ENCODE measurements at places on chromosomes 3 and 15.

- peak; percentile 80 for DNase-seq
Measured at GRCh38 chr3:176663837-176664831, 533.1 kb downstream of the TBL1XR1 start.

- peak; percentile 31 for DNase-seq
Measured at GRCh38 chr15:77335298-77335697, 84.6 kb downstream of the PEAK1 start.

DNA sequence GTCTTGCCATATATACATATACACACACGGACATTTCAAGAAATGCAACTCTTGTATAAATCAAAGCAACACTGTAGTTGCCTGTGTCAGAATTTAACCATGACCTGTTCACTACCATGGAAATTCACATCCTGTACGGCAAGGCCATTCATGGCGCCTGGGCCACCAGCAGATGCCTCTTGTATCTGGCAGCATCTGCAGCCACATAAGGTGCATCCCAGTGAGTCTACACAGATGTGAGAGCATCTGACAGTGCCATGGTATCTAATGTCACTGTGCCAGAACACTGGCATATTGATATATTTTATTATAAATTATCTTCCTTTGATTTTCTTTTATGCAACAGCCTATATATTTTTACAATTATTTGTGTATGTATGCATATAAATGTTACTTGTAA lies 25.1 kb downstream of the PDZRN3 start:
- no peak for DNase-seq

GRCh38 chr3:32310336-32310735 lies 71.9 kb downstream of the CMTM8 start:
- no peak for DNase-seq

DNA sequence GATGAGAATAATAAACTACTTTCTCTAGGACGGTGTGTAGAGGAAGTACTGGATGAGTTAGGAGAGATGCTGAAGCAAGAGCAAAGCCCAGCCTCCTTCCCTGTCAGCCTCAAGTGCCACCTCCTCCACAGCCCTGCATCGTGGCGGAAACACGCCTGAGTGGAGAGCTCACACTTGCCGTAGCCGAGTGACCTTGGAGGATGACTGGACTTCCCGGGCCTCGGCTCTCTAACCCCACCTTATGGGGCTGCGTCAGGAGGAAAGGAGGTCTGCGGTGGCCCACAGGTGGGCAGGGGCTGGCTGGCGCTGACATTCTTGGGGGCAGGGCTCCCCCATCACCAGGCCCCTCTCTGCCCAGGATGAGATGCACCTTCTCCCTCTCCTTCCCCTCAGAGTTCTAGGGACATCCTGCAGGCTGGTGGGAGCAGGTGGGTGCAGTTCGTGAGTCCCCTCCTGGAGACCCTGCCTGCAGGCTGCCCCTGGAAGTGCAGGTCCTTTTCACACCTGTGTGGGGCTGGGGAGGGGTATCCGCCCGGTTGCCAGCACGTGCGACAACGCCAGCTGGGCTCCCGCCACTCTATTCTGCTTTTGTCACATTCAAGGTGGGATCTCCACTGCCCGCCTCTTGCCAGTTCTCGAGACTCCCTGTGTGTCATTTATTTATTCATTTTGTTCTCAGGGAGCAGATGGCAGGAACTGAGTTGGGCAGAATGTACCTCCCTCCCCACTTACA lies 175.2 kb downstream of the MEGF11 start:
- no peak for DNase-seq

DNA sequence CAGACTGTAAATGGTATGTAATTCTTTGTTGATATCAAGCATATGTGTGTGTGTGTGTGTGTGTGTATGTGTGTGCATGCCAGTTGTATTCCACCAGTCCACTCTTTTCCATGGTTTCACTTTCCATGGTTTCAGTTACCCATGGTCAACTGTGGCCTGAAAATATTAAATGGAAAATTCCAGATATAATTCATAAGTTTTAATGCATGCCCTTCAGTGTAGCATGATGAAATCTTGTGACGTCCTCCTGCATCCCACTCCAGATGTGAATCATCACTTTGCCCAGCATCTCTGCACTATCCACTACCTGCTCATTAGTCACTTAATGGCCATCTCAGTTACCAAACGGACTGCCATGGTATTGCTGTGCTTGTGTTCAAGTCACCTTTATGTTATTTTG lies 215.9 kb downstream of the GBE1 start:
- no peak for DNase-seq

DNA sequence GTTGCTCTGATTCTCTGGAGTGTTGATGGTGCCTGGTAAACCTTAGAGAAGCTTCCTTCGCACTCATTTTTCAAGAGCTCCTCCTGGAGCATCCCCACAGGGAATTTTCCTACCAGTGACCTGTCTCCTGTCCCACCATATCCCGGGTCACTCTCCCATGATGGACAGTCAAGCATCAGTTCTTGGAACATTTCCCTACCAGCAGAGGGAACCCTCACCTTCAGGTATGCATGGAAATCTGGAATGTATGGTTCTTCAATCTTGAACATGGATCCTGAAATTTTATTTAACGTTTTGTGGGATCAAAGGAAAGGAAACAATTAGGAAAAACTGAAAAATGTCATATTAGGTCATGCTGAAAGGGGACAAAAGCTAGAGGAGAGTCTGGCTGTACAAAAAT lies 153.8 kb downstream of the SPATA16 start:
- peak; percentile 10 for DNase-seq

GRCh38 chr3:45516829-45517228 lies 77.7 kb upstream of the LIMD1 start:
- peak; percentile 33 for DNase-seq

GRCh38 chr3:9100513-9100894 lies 137.2 kb upstream of the RAD18 start:
- no peak for DNase-seq

- DNase-seq = no peak
Measured at GRCh38 chr3:174636451-174636850, 222.7 kb upstream of the NAALADL2 start.

DNA sequence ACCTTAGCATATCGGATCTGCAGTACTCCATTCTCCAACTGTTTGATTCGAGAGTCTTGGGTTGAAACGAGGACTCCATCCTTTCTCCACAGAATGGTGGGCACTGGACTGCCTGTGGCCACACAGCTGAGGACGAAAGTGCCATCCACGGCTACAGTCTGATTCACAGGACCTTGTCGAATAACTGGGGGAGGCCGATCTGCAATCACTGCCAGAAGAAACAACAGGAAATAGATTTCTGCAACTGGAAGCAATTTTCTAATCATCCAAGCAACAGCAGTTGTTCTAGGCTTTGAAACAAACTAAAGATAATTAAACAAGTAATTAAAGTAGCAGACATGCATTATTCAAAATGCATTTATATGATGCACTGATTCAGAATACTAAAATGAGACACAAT lies 1097.7 kb downstream of the ROBO1 start:
- no peak for DNase-seq

GRCh38 chr3:35487376-35487775 lies 151.9 kb upstream of the ARPP21 start:
- no peak for DNase-seq

DNA sequence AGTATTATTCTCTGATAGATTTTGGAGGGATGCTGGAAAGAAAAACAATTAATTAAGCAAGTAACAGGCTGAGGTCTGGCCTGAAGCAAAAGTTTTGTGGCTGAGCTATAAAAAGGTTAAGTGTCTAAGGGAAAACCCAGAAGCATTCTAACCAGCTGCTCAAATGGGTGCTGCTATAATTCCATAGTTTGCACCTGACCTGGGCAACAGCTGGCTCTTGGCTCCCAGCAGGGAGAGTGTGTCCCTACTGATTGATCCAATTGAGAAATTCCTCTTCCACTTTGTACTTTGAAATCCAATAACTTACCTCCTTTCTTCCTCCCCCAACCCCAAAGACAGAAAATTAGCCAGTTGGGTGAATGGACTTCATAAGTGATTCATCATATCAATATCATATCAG lies 27.7 kb upstream of the SMAD3 start:
- no peak for DNase-seq

GRCh38 chr3:187012609-187013051 lies 82.3 kb downstream of the ST6GAL1 start:
- DNase-seq = peak; percentile 95

DNA sequence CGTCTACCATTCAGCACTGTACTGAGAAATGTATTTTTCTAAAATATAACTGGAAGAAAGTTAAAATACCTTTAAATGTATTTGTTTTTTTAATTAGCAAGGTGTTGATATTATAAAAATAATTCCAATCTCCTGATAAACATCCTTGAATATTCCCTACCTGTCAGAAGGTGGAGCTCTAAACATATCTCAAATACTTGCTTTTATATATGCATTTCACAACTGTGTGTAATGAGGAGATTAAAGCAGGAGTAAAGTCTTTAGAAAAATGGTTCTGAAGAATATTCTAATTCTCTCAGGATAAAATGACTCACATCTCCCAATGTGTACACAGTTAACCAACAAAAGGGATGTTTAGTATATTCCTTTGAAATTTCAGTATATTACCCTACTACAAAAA lies 422.7 kb downstream of the PLCL2 start:
- no peak for DNase-seq

GRCh38 chr15:70048578-70049514 lies 48.9 kb downstream of the TLE3 start:
- DNase-seq = no peak

- DNase-seq = no peak
Measured at GRCh38 chr3:29236146-29236840, 44.6 kb upstream of the RBMS3 start.

- no peak for DNase-seq
Measured at GRCh38 chr15:65087873-65088642, 11.5 kb downstream of the KBTBD13 start.

- DNase-seq = no peak
Measured at GRCh38 chr15:89502867-89503595, 6.6 kb upstream of the RHCG start.

DNA sequence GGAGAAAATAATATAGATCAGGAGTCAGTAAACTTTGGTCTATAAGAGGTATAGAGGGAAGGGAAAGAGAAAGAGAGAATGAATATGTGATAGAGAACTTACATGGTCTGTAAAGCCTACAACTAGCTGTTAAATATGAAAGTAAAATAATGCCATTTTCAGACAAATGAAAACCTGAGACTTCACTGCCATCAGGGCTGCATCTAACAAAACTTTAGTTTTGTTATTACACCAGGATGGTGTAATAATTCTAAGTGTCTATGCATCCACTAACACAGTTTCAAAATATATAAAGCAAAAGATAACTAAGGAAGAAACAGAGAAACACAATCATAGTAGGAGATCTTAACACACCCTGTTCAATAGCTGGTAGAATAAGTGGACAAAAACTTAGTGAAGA lies 217.7 kb downstream of the KLF13 start:
- DNase-seq = no peak

GRCh38 chr3:12869035-12869621 lies 27.8 kb upstream of the RPL32 start:
- peak; percentile 18 for DNase-seq

DNA sequence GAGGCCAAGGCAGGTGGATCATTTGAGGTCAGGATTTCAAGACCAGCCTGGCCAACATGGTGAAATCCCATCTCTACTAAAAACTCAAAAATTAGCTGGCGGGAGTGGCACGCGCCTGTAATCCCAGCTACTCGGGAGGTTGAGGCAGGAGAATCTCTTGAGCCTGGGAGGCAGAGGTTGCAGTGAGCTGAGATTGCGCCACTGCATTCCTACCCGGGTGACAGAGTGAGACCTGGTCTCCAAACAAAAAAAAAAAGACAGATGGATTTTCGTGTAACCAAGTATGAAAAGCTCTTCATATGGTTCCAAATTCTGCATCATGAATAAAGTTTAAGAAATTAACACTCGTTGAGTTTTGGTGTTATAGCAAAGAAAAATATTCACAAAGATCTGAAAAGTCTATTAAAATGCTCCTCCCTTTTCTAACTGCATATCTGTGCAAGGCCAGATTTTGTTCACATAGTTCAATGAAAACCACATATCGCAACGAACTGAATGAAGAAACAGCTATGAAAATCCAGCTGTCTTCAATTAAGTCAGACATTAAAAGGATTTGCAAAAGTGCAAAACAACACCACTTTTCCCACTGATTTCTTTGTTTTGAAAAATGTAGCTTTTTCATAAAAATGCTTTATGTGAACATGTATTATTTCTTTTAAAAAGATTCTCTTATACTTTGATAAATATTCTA lies 23.8 kb upstream of the FBLN2 start:
- DNase-seq = no peak

DNA sequence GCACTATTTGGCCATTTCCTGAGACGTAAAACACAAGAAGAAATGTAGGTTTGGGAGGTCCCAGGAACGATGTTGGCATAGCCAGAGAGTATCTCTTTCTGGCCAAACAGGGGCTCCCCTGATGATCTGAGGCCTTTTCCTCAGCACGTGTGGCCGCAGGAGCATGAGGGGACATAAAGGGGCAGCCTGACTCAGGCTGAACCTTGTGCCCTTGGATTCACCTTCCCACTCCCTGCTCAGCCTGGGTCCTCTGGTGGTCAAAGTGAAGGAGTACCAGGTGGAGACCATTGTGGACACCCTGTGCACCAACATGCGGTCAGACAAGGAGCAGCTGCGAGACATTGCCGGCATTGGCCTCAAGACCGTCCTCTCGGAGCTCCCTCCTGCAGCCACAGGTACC lies 10.6 kb downstream of the CAND2 start:
- no peak for DNase-seq

GRCh38 chr15:75198560-75199356 lies 2.9 kb upstream of the C15orf39 start:
- DNase-seq = peak; percentile 30

DNA sequence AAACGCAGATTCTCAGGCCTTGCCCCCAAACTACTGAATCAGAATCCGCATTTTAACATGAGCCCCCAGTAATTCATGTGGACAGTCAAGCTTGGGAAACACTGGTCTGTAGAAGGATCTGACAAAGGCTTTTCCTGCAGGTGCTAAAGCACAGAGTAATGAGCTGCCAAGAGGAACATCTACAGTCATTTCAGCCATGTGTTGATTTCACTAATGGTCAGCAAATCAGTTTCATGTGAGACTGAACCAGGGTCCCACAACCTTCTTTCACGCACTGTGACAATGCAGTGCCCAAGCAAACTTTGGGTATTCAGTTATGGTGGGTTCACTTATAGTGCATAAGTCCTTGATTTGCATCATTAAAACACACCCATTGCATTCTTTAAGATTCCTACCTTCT lies 237.6 kb downstream of the TUSC7 start:
- no peak for DNase-seq

DNA sequence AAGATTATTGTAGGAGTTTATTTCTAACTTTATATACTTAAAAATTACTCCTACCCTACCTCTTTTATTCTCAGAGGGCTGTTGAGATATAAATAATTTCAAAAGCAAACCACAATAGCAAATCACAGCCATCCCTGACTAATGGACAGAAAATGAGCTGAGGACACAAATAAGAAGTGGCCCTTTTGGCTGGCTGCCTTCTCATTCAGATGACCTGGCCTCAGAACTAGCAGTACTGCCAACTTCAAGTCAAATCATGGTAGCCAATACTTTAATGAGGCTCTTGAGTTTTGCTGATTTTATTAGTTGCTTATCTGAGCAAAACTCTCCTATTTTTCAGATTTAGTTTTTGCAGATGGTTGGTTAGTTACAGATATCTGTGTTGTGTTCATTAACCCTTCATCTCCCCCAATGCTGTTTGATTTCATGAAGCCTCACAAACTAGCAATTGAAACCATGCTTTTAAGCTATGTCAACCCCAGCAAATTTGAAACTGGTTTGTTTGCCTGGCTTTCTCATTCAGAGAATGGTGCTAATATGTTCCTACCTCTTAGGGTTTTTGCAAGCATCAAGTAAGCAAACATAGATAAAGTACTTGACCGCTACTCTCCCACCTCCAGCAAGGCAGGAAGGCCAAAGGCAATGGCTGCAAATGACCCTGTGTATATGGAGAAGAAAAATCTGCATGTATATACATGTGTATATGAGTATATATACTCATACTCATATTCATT lies 73.4 kb upstream of the HACD2 start:
- peak; percentile 44 for DNase-seq

All from endothelial cell of umbilical vein (primary cell).